ENCODE measurements at places on chromosomes 12 and 14.

DNA sequence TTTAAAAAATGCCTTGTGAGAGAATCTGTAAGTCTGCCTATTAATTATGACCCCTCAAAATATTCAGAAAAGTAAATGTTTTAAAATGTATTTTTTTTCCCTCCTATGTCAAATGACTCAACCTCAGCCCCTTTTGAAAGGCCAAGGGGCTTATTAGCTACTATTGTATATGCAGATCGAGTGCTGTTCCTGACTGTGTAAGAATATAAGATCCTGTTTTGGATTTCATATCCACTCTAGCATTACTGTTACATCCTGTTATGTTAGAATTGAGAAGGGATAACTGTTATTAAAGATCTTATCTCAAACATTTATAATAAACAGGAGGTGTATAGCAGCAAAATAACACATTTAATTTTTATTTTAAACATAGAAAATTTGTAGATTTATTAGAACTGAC is 46.6 kb upstream of the TPH2 start:
- DNase-seq, result no peak

DNA sequence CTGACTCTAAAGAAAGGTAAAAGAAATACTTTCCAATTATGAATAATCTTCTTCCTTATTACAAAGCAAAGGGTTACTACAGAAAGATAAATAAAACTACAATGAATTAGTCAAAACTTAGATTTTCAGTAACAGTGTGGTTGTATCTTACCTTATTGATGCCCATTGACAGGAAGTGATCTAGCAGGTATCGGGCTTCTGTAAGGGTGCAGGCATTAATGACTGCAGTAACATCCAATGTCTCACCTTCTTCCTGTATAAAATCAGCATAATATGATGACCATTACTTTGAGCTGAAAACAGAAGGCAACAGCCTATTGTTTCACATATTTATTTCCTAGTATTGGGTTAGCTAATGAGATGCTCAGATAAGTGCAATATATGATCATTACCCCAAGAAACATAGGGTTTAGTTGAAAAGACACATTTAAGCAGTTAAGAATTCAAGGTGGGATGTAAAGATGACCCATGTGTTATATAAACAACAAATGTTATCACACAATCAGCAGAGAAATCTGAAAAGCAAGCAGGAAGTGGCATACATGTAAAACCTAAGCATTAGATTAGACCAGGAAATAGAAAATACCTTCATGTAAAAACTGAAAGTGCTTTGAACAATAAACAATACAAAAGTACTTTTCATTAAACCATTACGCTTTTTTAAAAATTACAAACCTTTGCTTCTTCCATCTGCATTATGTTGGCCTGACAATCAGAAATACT is 111.2 kb downstream of the KIF21A start:
- no peak for DNase-seq

DNA sequence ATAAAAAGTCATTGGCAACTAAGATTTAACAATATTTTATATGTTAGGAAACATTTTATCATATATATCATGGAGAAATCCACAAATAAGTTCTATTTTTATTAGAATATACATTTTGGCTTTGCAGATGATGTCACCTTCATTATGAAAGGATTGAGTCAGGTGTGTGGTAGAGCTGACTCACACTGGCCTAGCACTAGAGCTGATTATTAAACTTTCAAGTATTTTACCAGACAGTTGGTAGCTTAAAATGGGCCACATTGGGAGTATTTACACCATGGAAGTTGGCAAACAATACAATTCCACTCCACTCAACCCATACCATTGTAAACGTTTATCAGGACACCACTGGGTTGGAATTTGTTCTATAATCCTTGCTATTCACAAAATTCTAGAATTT is 1036.6 kb downstream of the TRHDE start:
- no peak for DNase-seq

- DNase-seq, result no peak
Observed at GRCh38 chr12:62622177-62622576, 155.6 kb downstream of the MON2 start.

GRCh38 chr14:54882521-54882920 is 20.1 kb downstream of the GCH1 start:
- no peak for DNase-seq

DNA sequence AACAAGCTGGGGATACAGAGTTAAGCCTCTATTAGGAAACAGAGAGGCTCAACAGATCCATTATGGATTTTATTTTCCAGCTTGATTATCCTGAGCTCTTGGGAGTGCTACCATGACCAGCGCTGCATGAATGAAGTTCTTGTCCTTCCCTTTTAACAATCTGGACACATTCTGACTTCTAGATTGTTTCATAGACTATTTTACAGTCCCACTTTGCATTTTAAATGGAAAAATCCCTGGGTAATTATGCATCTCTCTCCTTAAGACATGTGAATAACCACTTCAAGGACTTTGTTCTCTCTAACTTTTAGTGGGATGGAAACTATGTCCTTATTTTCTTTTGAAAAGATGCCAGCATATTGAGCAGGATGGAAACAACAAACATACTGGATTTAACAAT is 2.0 kb downstream of the CCDC198 start:
- DNase-seq, result no peak

GRCh38 chr12:93502802-93503623 is 35.7 kb downstream of the MRPL42 start:
- DNase-seq, result peak; percentile 30

- DNase-seq, result no peak
Observed at GRCh38 chr14:87055007-87055406, 938.0 kb downstream of the GALC start.

DNA sequence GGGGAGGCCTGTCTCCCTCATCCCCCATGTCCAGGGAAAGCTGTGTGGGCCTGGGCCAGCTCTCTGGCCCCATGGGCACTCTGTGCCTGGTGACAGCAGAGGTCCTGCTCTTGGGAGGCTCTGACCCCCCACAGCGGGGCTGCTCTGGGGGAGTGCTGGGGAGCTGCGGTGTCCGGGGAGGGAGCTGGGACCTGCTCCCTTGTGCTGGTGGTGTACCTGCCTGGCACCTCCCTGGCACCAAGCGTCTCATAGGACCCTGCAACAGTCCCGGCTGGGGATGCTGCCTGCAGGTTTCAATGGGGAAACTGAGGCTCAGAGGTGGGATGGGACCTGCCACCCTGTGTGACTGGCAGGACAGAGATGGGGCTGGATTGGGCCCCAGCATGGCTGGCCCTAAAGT is 111.3 kb downstream of the KIF26A start:
- DNase-seq, result no peak

DNA sequence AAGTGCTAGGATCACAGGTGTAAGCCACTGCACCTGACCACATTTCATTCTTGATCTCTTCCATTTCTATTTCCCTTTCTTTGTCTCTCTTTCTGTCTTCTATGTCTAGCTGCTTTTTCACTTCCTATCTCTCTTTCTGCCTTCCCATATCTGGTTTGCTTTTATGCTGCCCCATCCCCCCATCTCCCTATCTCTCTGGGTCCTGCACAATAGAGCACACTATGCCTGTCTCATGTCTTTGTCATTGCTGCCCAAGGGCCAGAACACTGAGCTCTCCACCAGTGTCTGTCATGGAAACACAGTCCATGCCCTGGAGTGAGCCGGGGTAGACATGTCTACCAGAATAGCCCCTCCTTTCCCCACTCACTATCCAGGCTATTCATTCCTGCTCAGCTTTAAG is 12.3 kb upstream of the RARG start:
- DNase-seq, result no peak

DNA sequence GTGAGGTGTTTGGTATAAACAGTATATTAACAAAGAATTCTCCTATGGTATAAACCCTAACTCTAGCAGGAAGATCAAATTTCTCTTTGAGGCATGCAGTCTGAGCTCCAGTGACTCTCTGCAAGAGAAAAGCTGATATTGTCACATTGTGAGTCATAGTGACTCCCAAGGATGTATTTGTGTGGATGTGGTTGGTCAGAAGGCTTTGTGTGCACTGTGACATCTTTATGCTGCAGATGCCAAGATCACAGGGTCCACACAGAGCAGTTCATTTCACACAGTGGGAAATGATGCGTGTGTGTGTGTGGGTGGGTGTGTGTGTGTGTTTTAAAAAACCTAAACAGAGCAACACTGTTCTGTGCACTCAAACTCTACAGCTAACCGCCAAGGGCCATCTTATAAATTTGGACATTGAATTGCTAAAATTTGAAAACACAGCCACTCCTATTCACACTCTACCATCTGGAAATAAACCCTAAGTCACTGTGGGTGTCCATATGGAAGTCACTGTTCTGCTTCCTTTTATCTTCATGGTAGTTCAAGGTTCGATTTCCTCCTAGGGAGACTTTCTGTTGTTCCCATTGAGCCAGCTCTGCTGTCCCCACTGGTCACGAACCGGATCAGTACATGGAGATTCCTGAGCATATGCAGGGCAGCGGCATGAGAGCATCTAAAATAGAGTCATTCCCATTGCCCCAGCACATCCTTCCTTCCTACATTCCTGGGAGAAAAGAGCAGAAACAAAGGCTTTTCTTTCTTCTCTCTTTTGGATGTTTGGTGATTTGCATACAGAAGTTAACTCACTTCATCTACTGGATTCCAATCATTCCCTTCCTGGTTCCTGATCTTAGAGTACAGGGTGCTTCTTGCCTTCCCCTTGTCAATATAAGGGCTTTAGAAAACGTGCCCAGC is 727.6 kb downstream of the DIO2 start:
- DNase-seq, result peak; percentile 86

All from fibroblast of lung (primary cell).